Activated T-cell treated with anti-CD3 and anti-CD28 coated beads for 48 hours (primary cell): ENCODE measurements at places on chromosomes 1 and 21.

- DNase-seq, result no peak
These were observed 390.6 kb downstream of the PTPRC start for GRCh38 chr1:199029401-199029800.

GRCh38 chr21:19458295-19458694 lies 1054.7 kb upstream of the TMPRSS15 start:
- DNase-seq, result no peak

DNA sequence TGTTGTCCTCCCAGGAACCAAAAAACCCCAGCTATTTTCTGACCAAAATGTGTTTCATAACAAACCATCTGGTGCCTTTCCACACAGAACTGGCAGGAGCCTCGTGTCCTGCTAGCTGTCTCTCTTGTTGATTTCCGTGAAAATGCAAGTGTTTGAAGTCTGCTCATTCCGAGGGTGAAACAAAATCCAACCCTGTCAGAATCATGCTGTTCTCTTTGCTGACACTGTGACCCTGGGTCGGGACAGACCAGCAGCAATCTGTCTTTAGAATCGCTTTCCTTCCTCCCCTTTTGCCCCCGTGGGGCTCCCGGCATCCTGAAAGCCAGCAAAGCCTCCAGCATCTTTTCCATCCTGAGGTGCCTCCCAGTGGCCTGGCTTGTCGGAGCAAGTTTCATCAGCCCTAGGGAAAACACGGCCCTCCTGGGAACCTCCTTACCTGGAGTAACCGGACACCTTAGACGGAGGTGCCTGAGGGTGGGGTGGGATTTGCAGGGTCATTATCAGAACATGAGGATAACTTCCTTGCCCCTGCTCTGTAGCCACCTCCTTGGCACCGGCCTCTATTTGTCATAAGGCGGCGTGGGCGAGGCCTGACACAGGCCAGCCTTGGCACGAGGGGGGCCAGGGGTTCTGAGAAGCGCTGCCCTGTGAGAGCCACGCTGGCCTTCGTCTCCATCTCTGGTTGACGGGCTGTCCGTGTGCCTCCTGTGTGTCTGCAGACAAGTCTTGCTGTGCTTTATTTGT lies 24.9 kb downstream of the LDLRAP1 start:
- DNase-seq, result no peak

DNA sequence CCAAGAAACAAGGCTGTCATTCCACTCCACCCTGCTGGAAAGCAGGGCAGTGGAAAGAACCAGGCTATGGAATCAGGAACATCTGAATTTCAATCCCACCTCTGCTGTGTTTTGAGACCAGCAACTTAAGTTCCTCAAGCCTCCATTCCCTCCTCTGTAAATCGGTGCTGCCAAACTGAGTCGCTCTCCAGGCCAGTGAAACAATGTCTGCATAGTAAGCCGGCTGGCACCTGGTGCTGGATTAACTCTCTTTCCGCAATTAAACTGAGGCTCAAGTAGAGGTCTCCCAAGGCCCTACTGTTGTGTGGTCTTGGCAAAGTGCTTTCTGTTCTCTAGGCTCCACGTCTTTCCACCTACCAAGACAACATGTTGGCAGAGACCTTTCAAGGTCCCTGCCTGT lies 65.3 kb downstream of the SSBP3 start:
- DNase-seq, result no peak

DNA sequence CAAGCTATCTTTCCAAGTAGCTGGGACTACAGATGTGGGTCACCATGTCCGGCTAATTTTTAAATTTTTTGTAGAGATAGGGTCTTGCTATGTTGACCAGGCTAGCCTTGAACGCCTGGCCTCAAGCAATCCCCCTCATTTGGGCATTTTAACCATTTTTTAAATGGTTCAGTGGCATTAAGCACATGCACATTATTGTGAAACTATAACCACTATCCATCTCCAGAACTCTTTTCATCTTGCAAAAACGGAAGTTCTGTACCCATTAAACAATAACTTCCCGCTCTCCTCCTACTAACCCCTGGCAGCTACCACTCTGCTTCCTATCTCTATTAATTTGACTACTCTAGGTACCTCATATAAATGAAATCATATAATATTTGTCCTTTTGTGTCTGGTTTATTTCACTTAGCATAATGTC lies 4.8 kb upstream of the IL6R start:
- DNase-seq, result no peak

GRCh38 chr1:109492779-109493178 lies 1.1 kb upstream of the CYB561D1 start:
- DNase-seq, result no peak

DNA sequence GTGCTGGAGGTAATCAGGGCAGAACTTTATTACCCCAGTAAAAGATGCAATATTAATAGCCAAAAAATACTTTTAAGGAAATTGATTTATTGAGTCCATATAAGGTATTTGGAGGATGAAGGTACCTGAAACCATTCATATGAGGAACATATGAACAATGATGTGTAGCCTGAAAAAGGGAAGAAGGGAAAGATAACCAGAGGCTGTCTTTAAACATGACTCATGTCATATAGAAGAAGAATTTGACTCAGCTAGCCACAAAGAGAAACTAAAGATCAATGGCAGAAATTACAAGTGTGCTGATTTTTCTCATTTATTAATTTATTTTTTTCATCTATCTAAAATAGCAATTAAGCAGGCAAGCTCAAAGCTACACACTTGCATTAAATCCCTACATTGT lies 136.2 kb upstream of the DUSP10 start:
- DNase-seq, result no peak

DNA sequence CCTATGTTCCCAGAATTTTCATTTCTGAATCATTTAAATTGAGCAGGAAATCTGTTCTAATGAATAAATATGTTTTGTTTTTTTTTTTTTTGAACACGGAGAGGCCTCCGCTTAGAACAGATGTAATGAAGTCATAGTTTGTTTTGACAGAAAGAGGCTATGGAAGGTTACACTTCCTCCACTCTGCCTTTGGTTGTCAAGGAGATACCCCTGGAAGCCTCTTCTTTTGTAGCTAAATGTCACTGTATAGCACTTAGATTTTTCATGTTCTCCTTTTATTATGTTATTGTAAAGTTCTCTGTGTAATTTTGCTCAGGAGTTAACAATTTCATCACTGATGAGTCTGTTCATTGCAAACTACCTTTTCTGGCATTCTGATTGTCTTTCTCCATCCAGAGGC lies 22.7 kb upstream of the GNG12 start:
- DNase-seq, result no peak

GRCh38 chr1:153362187-153362775 lies 4.6 kb downstream of the S100A9 start:
- no peak for DNase-seq

- no peak for DNase-seq
These were observed 21.5 kb upstream of the SDC3 start for GRCh38 chr1:30929944-30930525.

GRCh38 chr1:186424539-186424938 lies 36.4 kb downstream of the PDC start:
- no peak for DNase-seq

GRCh38 chr1:211527888-211528287 lies 35.9 kb upstream of the RD3 start:
- no peak for DNase-seq

DNA sequence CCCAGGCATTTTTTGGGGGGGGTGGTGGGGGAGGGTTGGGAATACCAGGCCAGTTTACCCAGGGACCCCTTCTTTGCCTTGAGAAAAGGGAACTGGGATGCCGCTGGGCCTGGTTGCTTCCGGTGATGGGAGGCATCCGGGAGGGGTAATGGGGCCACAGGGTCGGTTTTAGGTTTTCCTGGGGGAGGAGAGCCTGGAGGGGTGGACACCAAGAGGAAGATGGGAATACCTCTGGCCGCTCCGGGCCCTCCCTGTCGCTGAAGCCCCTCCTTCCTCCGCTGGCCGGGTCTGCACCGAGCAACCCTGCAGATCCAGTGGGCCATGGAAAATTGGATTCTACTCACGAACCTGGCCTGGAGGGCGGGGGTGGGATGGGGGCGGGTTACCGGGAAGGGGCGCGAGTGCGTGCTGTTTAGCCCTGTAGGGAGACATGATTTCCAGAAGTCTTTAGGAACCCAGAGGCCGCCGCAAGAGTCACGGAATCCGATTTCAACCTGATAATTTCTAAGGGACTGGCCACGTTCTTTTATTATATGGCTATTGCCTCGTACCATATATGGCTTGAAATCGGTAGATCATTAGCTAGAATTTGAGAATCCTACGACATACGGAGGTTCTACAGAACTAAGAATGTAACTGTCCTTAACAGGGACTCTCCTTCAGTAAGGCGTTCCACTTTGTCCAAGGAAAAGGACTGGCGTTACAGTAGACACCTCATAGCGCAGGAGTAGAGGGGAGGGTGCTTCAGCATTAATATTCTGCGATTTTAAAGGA lies 749 bp downstream of the AKIRIN1 start:
- no peak for DNase-seq
